ENCODE measurements at places on chromosomes 4 and X. TPM values are rescaled to one million over a fixed set of nuclear protein-coding genes. Genes with fewer than 3 reads are reported as not detected.

GRCh38 chr4:46390355-46391058 lies 579 bp upstream of the GABRA2 start:
- no peak for DNase-seq

DNA sequence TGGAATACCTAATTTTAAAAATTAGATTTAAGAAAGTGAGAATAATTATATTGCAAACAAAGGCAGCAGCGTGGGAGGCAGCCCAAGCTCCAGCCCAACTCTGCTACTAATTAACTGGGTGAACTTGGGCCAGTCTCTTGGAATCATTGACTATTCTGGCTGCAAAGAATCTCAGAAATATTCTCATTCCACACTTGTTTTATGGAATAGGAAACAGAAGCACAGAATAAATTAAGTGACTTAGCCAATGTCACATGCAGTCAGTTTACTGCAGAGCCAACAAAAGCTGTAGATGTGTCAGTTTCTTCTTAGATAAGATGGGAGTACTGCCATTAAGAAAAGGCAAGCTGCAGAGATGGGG lies 132.6 kb upstream of the FAM9B start:
- DNase-seq = no peak

GRCh38 chr4:4979971-4980370 lies 39.3 kb downstream of the CYTL1 start:
- DNase-seq = no peak

DNA sequence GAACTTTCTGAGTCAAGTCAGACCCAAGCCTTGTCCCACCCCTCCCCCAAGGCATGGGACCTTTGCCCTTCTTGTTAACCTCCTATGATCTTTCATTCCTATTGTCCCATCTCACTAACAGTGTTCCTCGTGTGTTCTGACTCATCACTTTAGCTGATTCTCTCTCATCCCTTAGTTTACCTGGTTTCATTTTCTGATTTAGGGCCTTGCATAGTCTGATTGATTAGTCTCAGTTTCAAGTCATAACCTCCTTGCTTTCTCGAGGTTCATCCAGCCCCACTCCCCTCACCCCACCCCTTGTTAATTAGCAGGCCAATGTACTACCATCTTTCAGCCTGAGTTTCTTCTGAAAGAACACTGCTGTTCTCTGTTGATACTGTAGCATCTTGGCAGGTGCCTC lies 517.4 kb downstream of the RPA4 start:
- no peak for DNase-seq

DNA sequence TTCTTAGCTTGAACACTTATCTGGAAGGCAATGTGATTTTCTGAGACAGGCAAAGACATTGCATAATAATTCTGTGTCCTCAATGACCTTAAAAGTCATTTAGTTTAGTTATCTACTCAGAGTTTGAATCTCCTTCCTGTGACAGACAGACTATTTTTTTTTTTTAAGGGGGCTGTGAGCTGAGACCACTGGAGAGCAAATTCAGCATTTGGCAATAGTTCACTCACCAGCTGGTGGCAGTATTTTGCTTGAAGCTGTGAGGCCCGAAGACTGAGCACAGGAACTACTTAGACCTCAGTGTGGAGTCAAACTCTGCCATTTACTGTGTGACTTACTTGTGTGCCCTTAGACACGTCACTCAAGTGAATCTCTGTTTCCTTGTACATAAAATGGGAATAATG lies 22.9 kb upstream of the CPE start:
- peak; percentile 12 for DNase-seq

DNA sequence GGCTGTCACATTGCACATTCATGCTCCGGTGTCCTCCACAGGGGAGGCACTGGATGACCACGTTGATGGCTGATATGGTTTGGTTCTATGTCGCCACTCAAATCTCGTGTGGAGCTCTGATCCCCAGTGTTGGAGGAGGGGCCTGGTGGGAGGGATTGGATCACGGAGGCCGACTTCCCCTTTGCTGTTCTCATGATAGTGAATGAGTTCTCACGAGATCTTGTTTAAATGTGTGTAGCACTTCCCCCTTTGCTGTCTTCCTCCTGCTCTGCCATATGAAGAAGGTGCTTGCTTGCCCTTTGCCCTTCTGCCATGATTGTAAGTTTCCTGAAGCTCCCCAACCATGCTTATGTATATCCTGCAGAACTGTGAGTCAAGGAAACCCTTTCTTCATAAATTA lies 22.3 kb upstream of the NAT8L start:
- no peak for DNase-seq

GRCh38 chrX:50736656-50737055 lies 77.3 kb downstream of the SHROOM4 start:
- DNase-seq = no peak

- no peak for DNase-seq
These were observed 1382.7 kb downstream of the PCDH7 start for GRCh38 chr4:32102896-32103295.

DNA sequence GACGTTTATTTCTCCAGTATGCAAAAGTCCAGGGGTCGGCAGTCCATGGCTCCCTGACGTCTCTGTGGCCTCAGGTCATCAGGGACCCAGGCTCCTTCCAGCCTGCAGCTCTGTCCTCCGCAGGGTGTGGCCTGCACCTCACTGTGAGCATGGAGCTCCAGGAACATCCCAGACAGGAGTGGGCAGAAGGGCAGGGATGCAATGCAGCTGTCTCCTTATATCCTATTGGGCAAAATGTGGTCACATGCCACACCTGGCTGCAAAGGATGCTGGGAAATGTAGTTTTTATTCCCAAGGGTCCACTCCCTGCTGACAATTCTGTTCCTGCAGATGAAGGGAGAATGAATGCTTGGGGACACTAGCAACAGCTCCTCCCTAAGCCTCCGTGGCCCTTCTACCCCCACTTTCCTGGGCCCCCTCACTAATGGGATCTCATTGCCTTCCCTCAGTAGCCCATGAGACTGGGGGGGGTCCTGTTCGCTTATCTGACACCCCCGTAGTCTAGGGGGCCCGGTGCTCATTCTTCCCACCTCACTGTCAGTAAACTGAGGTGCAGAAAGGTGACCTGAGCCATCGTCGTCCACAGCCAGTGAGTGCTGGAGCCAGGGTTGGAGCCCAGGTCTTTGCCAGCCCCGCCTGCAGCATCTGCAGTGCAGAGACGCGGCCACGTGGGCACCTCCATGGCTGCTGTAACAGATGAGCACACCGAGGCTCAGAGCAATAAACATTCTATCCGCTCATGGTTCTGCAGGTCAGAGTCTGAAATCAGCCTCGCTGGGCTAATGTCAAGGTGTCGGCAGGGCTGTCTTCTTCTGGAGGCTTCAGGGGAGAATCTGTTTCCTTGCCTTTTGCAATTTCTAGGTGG lies 5.9 kb upstream of the GRPEL1 start:
- DNase-seq = no peak

- no peak for DNase-seq
These were observed 6.8 kb downstream of the ASB5 start for GRCh38 chr4:176262243-176262642.

- no peak for DNase-seq
These were observed 106.3 kb downstream of the CENPC start for GRCh38 chr4:67438975-67439374.

DNA sequence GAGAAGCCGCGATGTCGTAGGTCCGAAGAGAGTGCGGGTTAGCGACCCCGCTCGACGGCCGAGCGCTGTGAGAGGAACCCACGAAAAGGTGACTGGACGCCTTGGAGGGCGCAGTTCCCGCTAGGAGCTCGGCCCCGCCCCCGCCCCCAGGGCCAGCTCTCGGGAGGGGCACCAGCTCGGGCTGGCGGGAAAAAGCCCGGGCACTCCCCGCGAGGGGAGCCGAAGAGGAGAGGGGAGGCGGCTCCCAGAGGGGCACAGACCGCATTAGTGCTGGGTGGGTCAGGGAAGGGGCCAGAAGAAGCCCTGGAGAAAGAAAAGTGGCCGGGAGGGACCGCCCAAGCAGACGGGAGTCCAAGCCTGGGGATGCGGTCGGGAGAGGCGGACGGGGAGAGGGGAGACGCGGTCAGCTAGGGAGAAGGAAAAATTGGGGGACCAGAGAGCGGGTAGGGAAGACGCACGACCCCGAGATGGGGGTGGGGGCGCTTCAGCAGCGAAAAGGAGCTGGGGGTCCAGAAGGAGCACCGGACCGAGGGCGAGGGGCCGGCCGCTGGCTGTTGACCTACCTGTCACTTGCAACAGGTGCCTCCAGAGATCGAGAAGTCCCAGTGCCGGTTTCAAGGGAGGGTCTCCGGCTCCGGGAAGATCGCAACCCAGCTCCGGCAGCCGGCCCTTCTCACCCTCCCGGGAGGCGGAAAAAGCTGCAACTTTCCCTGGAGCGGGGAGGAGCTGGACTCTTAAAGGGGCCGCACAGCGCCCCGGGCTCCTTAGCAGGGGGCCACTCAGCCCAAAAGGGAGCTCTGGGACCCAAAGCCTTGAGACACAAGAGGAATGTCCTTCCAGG lies at the start of gene SYTL4:
TSS of gene SYTL4 (minus strand) at position 681 of the 841 bp plus-strand sequence. CDS start 30,084 bp downstream, outside the sequence.
- DNase-seq = no peak

- DNase-seq = no peak
These were observed 2.1 kb downstream of the VGLL1 start for GRCh38 chrX:136534131-136534530.

- DNase-seq = no peak
These were observed 4.2 kb upstream of the MTMR1 start for GRCh38 chrX:150688911-150689451.

DNA sequence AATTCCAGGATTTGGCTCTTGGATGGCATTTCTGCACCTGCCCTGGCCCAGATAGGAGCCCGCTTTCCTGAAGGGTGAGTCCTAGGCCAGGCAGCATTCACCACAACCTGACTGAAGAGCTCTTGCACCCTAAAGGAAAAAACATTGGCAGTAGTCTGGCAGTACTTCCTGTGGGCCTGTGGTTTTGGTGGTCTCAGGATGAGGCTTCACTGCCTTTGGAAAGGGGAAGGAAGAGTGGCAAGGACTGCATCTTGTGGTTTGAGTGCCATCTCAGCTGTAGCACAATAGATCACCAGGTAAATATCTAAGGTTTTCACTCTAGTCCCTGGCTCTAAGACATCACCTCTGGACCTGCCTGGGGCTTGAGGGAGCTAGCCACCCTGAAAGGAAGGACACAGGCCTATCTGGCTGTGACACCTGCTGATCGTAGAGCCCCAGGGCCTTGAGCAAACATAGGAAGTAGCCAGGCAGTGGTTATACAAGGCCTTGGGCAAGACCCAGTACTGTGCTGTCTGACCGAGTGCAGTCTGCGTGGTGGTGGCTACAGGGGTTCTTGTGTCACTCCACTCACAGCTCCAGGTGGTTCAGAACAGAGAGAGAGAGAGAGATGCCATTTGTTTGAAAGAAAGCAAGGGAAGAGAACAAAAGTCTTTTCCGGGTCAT lies 28.5 kb upstream of the PRRG1 start:
- no peak for DNase-seq

- peak; percentile 5 for DNase-seq
These were observed 980 bp downstream of the AP1S2 start for GRCh38 chrX:15853586-15854079.

DNA sequence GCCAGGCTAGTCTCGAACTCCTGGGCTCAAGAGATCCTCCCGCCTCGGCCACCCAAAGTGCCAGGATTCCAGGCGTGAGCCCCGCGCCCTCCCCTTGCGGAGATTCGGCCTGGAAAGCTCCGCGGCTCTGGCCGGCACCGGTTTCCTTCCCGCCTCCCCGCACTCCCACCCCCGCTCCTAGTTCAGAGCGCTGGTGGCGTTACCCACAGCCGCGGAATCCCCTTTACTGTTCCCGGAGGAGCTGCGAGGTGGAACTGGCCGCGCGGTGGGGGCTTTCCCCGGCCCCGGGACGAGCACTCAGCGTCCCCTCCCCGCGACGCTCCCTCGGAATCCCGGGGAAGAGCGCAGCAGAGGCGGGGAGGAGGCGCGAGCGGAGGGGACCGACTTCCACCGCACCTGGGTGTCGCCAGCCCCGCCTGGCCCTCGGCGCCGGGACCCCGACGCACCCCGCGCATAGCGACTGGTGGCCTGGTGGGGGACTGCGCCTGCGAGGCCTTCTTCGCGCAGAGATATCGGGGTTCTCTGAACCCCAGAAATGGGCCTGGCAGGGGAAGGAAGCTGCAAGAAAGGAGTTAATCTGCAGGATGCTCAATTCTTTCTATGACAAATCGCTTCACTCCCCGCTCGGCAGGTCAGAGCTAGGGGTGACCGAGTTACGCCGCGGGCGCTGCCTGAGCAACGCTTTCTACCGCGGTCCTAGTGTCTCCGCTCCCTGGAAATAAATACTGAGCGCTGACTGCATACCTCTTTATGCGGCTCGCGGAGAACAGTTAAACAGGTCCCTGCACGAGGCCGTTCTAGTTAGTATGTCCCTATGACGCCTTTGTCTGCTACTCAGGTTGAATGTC lies 14.6 kb upstream of the SLC25A4 start:
- no peak for DNase-seq

PABPC1L2A gene
- total RNA-seq = not detected

GABRB1 gene
- total RNA-seq = not detected

SLC6A14 gene
- not detected for total RNA-seq

WAS gene
- total RNA-seq = 63.7 TPM

TBX22 gene
- not detected for total RNA-seq

CPEB2 gene
- 26.4 TPM for total RNA-seq

Data from CD4-positive, alpha-beta T cell (primary cell).